RPMI7951 (cell line): ENCODE measurements at places on chromosomes 7 and 10.

DNA sequence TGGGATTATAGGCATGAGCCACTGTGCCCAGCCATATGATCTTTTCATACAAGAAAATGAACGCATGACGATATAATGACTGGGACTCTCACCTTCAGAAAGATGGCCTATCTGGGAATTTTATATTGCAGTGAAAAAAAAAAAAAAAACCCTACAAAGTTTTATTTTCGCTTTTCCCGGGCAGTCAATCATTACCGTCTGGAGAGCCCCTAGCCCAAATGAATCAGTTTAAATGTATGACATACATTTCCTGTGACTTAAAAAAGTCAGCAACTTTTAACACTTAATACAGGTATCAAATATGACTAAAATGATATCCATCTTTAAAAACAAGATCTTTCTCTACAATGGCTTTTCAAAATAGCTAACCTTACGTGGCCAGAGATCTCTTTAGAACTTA lies 48.2 kb upstream of the NMT2 start:
- DNase-seq = no peak

- no peak for DNase-seq
Observed at GRCh38 chr7:121459148-121459547, 63.0 kb upstream of the FAM3C start.

DNA sequence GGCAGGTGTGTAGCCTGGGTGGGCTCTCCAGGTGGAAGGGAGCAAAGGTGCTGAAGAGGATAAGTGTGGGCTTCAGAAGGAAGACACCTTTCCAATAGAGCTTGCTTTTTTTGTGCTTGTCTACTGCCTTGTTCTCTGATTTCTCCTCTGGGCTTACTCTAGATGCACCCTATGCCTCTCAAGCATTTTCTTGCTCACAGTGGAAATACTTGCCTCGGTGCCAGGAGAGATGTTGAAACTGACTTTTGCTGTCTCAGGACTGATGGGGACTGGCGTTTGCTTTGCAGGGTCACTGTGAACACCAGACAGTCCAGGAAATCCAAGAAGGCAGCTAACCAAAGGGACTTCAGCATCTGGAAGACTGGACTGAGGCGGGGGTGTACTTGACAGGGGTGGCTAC lies 187.9 kb downstream of the SNX10 start:
- no peak for DNase-seq

- DNase-seq = no peak
Observed at GRCh38 chr7:1284743-1285458, 52.2 kb downstream of the UNCX start.

DNA sequence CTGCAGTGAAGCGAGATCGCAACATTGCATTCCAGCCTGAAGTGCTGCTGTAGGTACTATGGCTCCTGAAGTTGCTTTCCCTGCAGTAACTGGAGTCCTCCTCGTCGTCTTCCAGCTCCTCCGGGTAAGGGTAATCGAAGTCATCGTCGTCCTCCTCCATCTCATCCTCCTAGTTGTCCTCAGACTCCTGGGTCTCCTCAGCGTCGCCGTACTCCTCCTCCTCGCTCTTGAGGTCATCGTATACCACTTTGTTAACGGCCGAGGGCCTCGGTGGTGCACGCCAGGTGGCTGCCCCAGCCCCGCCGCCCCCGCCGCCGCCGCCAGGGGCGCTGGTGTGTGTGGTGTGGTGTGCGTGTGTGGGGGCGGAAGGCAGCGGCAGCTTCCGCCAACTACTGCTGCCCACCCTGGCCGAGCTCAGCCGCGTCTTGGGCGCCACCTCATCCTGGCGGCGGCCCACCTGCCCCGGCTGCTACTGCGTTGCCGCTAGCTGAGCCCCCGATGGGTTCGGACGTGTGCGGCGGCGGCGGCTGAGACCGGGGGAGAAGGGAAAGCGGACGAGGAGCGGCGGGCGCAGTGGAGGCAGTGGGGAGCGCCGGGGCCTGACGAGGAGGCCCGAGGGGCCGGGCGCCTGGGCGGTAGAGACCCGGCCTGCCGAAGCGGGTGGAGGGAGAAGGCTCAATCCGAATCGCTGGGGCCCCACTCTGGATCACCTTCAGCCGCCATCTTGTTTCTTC lies 11.8 kb upstream of the ACBD5 start:
- DNase-seq = peak; percentile 76

- DNase-seq = peak; percentile 28
Observed at GRCh38 chr7:127678337-127678736, 26.3 kb downstream of the SND1 start.

DNA sequence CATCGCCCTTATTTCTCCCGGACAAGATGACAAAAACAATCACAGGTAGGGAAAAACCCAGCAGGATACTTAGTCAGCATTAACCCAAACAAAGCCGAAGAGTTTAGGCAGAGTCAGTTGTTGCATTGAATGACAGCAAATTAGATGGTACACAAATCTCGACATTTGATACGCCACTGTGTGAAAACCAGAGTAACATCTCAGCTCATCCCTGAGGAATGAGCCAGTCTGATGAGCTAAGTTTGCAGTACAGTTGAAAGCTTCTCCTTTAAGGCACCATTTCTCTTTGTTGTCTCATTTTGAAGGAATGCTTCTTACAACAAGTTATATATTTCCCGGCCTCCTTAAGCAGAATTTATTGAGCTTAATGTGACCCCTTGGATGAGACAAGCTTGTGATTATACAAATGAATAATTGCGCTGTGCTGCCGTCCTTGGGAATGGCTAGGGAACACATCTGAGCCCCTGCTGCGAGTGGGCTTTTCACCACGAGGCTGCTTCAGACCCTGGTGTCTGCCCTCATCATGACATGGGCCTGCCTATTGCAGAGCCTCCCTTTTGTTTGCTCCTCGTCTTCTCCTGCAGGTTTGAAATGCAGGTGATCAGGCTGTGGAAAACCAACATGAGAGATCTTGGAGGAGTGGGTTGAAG lies 137.3 kb downstream of the CELF2 start:
- no peak for DNase-seq

GRCh38 chr7:108102671-108103312 lies 27.4 kb downstream of the LAMB4 start:
- DNase-seq = no peak

DNA sequence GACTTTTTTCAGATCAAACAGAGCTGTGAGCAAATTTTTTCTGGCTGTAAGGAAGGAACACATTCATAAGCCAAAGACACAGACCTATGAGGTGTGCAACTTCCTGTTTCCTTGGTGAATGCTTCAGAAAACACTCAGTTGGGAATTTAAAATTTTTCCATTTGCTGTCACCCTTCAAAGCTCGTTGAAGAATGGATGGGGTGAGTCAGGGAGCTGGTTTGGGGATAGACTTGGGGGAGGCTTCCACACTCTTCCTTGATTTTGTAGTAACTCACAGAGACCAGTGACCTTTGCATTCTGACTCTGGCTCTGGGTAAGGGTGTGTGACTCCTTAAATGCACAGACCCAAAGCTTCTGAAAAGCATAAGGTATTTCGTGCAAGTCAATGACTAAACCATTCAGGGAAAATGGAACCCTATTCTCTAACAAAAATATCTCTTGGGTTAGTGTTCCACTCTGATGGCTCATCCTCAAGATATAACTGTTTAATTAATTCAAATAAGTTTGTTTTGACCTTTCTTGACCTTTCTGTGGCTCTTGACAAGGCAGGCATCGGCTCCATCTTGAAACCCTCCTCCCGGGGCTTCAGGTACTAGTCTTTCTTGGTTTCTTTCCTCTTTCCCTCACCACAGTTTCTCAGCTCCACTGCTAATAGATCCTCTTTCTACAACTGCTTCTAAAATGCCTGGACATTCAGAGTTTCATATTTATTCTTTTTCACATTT lies 227.8 kb upstream of the INHBA start:
- peak; percentile 80 for DNase-seq

GRCh38 chr10:85026878-85027467 lies 698.6 kb downstream of the CCSER2 start:
- no peak for DNase-seq

- DNase-seq = no peak
Observed at GRCh38 chr10:19577381-19577780, 238.9 kb upstream of the PLXDC2 start.

GRCh38 chr7:27652518-27652917 lies 10.2 kb downstream of the HIBADH start:
- no peak for DNase-seq

DNA sequence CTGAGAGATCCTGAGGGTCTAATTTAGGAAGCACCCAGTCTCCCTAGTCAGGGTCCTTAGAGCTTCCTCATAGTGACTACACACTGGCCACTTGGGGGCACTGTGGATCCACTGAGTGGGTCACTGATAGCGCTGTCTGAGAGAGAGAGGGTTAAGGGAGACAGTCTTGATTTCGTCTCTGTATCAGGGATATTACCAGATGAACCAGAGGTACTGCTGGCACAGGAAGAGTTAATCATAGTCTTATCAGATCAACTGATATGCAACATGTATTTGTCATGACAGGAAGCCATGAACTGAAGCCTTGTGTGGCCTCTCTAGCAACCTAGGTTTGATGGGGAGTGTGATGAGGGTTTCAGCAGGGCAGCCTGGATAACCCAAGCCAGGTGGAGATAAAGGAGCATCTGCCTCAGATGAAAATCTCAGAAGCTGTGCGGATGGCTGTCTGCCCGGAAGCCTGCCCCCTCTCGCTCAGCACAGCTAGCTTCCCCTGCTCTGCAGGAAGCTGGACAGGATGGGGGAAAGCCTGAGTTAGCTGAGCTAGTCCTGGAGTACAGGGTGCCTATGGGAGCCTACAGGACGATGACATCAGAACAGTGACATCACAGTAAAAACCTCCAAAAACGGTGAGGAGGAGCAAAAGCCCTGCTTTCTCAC lies 214.0 kb upstream of the PRSS1 start:
- peak; percentile 94 for DNase-seq

GRCh38 chr10:60253484-60253883 lies 136.2 kb downstream of the ANK3 start:
- DNase-seq = no peak

DNA sequence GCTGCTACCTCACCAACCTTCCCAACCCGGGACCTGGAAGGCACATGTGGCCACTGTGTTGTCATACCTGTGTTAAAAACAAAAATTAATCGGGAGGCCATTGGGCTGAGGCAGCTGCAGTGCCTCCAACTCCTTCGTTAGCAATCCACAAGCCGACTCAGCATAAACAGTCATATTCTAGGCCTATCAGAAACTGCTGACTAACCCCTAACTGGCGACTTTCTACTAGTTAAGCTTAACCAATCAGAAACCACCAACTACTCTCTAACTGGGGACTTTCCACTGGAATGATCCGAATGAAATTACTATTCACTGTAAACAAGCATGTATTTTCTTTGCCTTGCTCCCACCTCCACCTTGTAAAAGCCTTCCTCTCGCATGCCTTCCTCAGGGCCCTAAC lies 14.1 kb upstream of the TMEM72 start:
- peak; percentile 13 for DNase-seq

DNA sequence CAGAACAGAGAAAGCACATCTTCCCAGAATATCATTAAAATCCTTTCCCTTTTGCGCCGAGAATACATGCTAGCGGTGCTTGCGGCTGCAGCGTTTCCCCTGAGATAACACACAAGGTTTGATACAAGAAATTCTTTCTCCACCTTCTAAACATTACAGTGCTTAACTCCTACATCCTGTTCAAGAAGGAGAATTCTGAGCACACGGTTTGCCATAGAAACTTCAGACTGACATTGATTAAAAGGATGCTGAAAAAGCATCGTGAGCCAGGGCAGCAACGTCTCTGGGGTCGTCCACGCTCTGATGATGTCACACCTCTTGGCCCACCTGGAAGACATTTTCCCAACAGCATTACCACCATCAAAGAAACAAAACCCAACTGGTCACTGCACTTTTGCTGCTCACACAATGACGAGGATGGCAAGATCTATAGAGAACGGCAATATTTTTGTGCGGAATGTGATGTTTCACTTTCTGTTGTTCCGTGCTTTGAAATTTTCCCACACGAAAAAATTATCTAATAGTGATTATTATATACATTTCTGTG lies 27.0 kb upstream of the PRSS1 start:
- DNase-seq = no peak

DNA sequence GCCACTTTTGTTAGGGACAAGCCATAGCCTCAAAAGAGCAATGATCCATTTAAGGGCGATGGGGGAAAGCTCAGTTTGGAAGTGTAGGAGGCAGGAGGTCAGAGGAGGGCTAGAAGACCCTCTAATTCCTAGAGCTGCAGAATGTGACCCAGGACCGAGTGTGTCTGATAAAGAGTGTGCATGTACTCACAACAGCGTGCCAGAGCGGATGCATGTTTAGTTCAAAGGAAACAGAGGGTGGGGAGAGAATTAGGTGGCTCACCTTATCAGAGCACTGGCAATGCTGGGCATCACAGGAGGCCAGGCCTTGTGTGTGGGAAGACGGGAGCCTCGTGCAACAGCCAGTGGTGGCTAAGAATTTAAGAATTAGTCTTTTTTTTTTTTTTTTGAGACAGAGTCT lies 133.9 kb upstream of the COBL start:
- no peak for DNase-seq

- DNase-seq = no peak
Observed at GRCh38 chr10:661597-662222, 27.8 kb downstream of the DIP2C start.

DNA sequence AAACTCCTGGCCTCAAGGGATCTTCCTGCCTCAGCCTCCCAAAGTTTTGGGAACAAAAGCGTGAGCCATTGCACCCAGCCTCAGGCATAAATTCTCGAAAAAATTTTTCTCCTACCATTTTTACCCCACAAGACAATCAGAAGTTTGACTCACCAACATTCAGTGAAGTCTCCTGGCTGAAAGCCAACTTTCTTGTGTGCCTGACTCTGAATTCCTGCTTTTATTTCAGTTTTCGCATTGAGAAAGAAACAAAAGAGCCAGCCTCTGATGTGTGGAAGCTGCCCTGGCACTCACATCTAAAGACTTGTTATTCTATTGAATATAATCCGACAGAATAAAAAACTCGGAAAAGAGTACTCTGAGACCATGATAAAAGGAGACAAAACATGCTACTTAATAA lies 402.9 kb downstream of the MAGI2 start:
- peak; percentile 38 for DNase-seq

DNA sequence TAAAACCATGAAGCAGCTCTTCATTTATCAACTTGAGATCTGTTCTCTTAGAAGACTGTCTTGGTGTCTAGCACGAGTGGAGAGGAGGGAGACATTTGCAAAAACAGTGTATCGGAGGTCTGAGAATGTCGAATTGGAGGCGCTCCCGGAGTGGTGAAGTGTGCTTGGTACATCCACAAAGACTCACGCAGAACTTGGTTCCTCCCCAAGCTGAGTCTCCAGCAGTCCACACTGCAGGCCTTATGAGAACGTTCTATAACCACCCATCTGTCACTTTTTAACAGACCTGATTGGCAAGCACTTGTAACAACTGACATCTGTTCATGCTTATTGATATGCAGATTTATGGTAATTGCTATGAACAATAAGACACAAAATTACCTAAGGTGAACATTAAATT lies 261.6 kb downstream of the CELF2 start:
- no peak for DNase-seq

GRCh38 chr10:61332581-61332980 lies 120.6 kb downstream of the TMEM26 start:
- no peak for DNase-seq

DNA sequence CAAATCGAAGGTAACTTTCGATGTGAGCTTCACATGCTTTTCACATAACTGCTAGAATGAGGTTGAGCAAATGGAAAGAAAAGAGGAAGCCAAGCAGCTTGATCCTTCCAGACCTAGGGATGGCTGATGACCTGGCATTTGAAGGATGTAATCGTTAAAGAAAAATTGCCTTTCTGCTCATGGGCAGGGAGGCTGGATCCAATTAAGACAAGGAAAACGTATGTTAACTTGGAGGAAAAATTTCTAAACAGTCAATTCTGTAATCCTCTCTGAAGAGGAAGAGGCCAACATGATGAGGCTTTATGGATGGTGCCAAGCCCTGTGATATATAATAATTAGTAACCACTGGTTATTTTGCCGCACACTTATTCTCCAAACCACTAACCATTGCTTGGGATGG lies 12.5 kb downstream of the GRK5 start:
- DNase-seq = no peak

GRCh38 chr7:593324-594115 lies 73.9 kb upstream of the PDGFA start:
- no peak for DNase-seq
